ENCODE measurements at places on chromosomes 5 and 9.
A peak's percentile ranks its signal among the peaks of the same experiment; 100 is the strongest.

DNA sequence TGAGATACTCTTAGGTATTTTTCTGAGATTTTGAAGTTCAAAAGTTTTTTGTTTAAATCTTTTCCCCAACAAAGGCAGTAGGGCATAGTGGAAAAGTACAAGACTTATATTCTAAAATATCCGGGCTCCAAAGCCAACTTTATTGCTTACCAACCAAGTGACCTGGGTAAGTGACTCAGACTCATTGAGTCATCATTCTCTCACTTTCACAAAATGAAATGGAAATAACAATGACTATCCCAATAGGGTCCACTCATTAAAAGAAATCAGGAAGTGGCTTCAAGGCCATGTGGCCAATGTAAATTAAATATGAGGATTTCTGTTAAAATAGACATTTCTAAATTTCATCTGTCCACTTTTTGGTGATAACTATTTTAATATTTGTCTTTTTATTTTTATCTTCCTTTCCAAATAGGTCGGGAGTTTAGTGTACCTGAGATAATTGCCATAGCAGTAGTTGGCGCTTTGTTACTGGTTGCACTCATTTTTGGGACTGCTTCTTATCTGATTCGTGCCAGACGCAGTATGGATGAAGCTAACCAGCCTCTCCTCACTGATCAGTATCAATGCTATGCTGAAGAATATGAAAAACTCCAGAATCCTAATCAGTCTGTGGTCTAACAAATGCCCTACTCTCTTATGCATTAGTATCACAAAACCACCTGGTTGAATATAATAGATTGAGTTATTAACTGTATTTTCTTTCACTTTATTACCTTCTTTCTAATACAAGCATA lies 15.5 kb downstream of the TYRP1 start:
- no peak for DNase-seq

- no peak for DNase-seq
Measured at GRCh38 chr5:54360089-54360488, 49.7 kb upstream of the ARL15 start.

- no peak for DNase-seq
Measured at GRCh38 chr5:71727978-71728377, 8.9 kb downstream of the CARTPT start.

- peak; percentile 56 for DNase-seq
Measured at GRCh38 chr9:89477811-89478630, 19.9 kb downstream of the SEMA4D start.

DNA sequence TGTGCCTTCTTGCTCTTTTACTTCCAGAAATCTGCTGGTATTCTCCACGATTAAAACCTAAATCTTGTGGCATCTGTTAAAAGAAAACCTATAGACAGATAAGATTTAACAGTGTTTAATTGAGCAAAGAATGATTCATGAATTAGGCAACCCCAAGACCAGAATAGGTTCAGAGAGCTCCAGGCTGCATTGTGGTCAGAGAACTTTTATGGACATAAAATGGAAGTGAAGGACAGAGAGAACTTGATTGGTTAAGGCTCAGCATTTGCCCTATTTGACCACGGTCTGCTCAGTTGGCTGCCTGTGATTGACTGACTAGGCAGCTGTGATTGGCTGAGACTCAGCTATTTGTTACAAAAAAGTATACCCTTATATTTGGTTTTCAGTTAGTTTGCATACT lies 10.4 kb upstream of the SLC36A2 start:
- DNase-seq: no peak

GRCh38 chr5:96279801-96280542 lies 153.1 kb downstream of the PCSK1 start:
- no peak for DNase-seq

- DNase-seq: no peak
Measured at GRCh38 chr5:4780633-4781032, 359.5 kb upstream of the ADAMTS16 start.

GRCh38 chr9:94127806-94128205 lies 43.5 kb downstream of the PTPDC1 start:
- no peak for DNase-seq

DNA sequence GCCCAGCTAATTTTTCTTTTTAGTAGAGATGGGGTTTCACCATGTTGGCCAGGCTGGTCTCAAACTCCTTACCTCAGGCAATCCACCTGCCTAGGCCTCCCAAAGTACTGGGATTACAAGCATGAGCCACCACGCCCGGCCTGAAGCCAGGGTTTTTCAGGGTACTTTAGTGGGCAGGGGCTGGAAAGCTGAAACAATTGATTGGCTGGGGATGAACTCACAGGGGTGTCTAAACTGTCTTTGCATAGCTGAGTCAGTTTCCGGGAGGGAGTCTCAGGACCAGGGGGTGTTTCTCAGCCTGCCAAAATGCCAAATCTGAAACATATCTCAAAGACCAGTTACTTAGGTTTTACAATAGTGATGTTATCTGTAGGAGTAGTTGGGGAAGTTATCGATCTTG lies 46.1 kb downstream of the PRUNE2 start:
- DNase-seq: no peak

DNA sequence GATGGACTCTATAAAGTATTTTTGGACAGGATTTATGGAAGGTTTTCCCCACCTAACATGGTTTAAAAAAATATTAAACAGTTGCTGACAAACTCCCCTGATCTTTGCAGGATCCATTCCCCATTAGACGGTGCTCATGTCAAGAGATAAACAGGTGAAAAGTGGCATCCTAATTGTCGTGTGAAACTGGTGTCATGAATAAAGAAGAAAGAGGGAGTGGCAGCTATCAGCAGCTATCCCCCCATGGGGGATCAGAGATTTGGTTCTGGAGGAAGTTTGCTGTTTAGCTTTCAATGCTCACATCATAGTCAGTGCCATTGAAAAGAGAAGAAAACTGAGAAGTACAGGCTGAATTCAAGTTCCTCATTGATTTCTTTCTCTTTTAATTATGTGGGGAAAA lies 329.3 kb upstream of the BRINP1 start:
- no peak for DNase-seq

- no peak for DNase-seq
Measured at GRCh38 chr9:28289746-28290145, 716.5 kb upstream of the C9orf72 start.

GRCh38 chr9:115204904-115205453 lies 87.0 kb upstream of the TNC start:
- DNase-seq: no peak

All from CD4-positive, alpha-beta T cell treated with Interleukin-10 for 1 hour (primary cell).